Stimulated activated CD4-positive, alpha-beta T cell treated with anti-CD3 and anti-CD28 coated beads, Interleukin-4, amount 100 ng/mL, for 4 hours (primary cell): ENCODE measurements at places on chromosomes 11 and 22.

DNA sequence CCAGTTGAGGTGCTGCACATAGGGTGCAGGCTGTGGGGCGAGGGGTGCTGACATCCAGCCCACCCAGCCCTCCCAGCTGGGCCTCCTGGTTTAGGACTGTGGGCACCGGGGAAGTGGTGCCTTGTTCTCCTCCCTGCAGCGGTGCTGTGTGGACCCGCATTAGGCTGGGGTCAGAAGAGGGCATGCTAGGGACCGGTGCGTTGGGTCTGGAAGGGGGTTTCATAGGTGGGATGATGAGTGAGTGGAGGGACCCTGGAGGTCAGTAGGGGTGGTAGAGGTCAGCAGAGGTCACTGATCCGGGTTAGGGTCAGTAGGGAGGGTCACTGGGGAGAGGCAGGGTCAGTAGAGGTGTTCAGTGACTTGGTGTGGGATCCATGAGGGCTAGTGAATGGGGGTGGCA lies 6.7 kb upstream of the MYBPC3 start:
- no peak for DNase-seq

- no peak for DNase-seq
These were observed 68.0 kb downstream of the ETS1 start for GRCh38 chr11:128519338-128519737.

GRCh38 chr11:33635161-33635560 lies 65.5 kb downstream of the C11orf91 start:
- DNase-seq = no peak

DNA sequence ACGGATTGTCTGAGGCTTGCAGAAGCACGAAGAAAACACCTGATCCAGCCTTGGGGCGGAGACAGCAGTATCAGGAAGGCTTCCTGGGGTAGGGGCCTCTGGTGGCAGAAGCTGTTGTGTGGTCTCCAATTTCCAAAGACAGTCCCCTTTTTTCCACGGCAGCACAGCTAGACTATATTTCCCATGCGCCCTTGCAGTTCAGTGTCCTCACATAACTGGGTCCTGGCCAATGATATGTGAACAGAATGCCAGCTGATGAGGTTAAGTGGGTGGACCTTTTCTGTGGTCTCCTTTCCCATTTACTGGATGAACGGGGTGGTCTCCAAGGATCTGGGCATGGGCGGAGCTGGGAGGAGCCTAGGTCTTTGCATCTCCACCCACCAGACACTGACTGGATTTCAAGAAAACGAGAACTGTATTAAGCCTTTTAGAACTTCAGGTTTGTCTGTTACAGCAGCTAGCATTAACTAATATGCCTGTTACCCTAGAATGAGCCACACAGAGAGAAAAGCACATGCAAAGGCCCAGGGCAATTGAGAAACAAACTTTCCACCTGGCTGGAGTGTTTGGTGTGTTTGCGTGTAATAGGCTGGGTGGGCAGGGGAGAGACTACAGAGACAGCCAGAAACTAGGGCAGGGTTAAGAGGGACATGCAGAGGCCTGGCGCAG lies 6.2 kb downstream of the GAL3ST1 start:
- no peak for DNase-seq

- DNase-seq = no peak
These were observed 13.5 kb downstream of the CHKA start for GRCh38 chr11:68107689-68108088.

GRCh38 chr11:96197801-96198701 lies 144.9 kb downstream of the MAML2 start:
- DNase-seq = no peak

DNA sequence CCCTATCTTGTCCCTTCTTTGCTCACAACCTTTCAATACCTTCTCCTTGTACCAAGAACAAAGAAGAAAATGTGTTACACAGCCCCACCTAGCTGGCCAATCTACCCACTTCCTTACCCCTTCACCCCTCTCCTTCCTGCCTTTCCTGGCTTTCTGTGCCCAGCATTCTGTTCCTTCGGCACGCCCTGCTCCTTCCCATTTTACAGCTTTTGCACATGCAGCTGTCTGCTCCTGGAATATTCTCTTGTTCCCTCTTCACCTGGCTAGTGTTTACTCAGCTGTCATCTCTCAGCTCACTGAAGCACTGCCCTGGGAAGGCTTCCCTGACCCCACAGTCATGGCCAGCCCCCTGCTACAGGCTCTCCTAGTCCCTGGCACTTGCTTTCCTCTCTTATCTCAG lies 30.7 kb downstream of the SERPINH1 start:
- no peak for DNase-seq

GRCh38 chr11:28472904-28473303 lies 364.7 kb downstream of the METTL15 start:
- DNase-seq = no peak

GRCh38 chr11:65301491-65302329 lies 13.0 kb upstream of the CDC42EP2 start:
- DNase-seq = no peak

DNA sequence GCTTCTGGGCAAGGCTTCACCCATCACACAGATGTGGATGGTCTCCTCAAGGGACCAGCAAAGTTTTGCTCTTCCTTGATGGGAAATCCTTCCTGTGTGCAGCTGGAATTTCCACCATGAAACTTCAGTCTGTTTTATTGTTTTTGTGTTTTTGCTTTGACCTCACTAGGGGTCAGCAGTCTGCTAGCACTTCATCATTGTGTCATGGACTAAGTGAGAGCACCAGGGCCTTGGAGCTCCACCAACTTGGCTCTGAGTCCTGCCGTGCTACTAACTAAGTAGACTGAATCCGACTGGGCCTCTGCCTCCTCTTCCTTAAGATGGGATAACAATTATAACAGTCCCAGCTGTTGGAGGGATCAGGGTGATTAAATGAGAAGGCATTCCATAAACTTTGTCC lies 305.8 kb upstream of the NCAM1 start:
- DNase-seq = no peak

DNA sequence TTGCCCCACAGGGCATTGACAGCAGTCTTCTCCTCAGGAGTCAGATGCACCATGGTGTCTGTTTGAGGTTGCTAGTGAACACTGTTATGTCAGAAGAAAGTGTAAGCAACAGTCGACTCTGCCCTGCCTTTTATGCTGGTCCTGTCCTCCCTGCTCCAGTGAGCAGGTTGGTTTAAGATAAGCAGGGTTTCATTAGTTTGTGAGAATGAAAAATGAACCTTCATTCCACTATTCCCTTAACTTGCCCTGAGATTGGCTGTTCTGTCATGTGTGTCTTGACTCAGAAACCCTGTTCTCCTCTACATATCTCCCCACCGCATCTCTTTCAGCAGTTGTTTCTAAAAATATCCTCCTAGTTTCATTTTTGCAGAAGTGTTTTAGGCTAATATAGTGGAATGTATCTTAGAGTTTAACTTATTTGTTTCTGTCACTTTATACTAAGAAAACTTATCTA lies at the start of gene HBD:
Gene HBD, minus strand, starts transcription at position 103 of the 454 bp plus-strand sequence. Its CDS starts 50 bp downstream, at position 53.
- DNase-seq = no peak

- no peak for DNase-seq
These were observed 82.4 kb upstream of the BIRC3 start for GRCh38 chr11:102234779-102235439.

DNA sequence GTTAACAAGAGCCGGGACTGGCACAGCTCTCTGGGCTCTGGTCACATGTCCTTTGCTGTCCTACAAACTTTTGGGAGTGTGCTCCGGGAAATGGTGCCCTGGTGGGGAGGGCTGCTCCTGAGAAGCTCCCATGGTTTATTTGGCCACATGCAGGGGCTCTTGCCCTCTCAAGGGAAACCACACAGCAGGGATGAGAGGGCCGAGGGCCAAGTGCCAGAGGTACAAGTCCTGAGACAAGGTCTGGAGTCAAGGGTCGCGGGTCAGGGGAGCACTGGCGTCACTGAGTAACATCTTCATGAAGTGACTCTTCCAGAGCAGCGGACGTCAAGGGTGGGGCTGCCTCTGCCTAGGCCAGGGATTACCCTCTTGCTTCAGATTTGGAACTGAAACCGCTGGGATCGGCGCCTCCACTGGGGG lies 1160.6 kb downstream of the TBC1D22A start:
- DNase-seq = no peak

DNA sequence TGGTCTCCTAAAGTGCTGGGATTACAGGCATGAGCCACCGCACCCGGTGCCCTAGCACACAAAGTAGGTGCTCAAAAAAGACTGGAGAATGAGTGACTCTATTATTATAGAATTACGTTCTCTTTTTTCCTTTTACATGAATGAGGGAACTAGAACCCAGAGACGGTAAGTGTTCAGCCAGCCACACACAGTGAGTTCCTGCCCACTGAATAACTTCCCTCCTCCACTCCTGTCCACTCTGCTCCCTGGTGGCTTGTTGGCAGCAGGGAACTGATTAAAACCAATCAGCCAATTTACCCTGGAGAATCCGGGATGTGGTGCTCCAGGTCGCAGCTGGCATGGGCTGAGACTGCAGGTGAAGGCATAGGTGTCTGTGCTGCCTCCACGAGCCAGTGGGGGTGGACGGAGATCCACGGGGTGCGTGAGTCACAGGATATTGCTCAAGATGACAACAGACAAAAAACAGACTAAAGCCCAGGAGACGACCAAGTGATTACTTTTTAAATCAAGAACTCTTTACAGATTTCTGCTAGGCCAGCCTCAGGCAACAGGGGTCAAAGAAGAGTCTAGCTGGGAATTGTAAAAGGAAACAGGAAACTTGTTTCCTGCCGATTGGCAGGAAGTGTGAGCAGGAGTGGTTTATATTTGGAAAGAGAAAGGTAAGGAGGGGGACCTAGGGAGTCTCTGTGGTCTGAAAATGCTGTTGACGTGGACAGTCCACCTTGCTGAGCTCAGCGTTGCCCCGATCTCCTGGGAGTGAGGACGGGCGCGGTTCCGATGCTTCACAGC lies 95.2 kb upstream of the TP53I11 start:
- DNase-seq = no peak

DNA sequence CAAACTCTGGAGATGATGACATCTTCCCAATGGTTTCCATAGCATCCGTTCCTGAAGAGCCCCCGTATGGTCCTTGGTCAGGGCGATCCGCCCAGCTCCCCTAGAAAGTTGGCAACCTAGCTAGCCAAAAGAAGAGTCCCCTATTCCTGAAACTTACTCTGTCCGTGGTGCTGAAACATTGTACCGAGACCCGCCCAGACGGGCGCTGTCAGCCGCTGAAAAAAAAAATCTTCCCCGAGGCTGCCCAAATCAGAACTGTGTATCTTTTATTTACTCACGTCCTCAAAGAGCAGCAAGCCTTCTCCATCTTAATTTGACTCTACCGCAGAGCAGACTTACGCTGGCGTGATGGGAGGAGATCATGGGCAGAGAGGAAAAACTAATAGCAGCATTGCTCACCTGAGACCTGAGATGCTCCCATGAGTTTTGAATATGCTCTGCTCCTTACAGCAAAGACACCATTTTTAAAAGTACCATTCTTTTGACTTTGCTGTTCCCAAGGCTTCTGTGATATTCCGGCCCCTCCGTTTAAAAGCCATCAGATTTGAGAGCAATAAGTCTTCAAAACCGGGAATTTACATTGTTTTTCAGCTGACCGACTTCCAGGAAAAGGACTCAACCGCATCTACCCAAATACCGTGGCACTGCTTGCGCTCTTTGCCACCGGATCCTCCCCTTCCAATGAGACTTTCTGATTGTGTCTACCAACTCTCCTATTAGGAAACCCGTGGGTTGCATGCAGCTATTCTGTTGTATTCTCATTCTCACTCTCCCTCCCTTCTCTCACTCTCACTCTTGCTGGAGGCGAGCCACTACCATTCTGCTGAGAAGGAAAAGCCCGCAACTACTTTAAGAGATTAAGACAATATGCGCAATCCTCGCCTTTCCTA lies at the start of gene SLC17A6:
Gene SLC17A6, plus strand, starts transcription at position 786 of the 890 bp plus-strand sequence. CDS start 153 bp downstream, outside the sequence.
- DNase-seq = no peak

DNA sequence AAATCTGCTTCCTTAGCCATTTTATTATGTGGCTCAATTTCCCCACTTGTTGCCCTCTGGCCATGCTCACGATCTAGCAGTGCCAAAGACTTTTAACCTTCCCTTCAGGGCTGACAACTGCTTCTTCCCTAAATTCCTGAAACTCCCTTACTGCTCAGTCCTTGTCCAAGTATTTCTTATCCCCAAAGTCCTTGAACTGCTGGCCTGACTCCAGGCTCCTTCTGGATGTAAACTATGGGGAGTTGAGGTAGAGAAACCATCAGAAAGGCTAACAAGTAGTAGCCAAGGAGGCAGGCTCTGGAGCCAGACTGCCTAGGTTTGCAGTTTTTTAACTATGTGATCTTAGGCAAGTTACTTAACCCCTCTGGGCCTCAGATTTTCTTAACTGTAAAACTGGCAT lies 258.7 kb upstream of the CCDC90B start:
- DNase-seq = no peak

DNA sequence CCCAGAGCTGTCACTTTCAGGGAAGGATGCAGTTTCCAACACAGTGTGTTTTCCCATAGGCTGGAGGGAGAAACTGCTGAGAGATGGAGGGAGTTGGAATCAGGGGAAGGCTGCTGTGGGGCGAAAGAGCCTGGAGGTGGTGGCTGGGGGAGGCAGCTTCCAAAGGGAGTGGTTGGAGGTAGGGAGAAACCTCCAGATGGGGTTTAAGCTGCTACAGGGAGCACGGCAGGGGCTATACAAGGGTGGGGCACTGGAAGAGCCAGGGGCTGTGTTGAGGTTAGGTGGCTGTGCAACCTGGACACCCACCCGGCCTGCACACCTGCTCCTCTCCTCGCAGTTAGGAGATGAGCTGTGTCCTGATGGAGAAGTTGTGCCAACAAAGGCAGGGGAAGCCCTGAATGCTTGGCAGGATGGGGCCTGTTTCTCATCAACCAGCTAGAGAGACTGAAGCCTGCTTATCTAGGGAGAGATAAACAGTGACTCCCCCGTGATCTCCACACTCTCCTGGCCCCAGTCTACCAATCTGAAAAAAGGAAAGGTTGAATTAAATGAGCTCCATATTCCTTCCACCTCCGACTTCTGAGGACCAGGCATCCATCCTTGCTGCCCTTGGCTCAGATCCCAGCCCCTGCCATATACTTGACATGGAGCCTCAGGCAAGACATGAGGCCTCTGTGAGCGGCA lies 3.6 kb upstream of the SLCO2B1 start:
- DNase-seq = no peak

DNA sequence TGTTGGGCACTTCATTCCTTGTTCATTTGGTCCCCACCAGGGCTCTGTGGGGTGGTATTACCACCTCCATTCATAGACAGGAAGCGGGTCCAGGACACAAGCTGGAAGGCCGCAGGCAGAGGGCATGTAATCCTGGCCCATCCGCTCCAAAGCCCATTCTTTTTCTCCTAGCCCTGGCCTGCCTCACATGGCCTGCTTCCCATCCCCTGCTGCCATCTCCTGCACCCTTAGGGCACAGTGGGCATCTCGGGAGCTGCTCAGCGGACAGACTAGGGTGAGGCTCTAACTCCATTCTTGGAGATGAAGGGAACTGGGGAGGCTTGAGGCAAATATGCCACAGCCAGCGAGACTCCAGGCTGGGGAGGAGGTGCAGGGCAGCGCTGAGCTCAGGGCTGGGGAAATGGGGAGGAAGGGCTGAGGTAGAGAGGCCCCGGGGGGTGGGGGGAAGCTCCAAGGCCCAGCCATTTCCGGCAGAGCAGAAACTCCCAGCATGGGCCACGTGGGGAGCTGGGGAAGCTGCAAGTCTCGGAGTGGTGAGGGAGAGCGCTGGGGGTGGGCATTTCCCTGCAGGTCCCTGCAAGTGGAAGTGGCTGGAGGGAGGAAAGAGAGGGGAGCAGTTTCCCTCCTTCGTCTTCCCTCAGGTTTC lies 14.3 kb upstream of the BCL9L start:
- peak; percentile 59 for DNase-seq

- DNase-seq = no peak
These were observed 7.0 kb downstream of the GRAMD4 start for GRCh38 chr22:46626911-46627805.
